ENCODE measurements at places on chromosomes 16 and 17. TPM values are rescaled to one million over a fixed set of nuclear protein-coding genes. Genes with fewer than 3 reads are reported as not detected.

Gene KCNJ18
- total RNA-seq, result not detected

Gene E4F1
- total RNA-seq, result 18.6 TPM

Gene ICAM2
- 34.3 TPM for total RNA-seq

Gene RSKR
- 7.4 TPM for total RNA-seq

Gene TBC1D10B
- 16.9 TPM for total RNA-seq

DNA sequence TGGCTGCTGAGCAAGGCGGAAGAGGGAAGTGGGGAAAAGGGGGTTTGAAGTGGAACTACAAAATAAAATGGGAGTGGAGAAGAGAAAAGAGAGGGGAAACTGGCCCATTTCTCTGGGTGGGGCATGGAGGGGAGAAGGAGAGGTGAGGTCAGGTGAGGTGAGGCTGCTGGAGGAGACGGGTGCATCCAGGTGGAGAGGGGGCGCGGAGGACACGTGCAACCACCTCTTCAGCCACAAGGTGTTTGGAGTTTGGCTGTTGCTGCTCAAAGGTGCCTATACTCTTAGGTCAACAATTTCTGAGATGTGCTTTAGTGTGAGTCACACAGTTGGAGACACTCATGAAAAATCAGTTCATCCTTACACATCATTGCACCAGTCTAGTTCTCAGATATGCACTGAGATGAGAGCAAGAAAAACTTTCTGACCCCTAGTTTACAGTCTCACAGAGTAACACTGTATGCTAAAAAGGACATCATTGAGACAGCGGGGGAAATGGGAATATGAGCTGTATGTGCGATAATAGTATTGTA, 4.8 kb downstream of the SLC6A4 start:
- no peak for DNase-seq

DNA sequence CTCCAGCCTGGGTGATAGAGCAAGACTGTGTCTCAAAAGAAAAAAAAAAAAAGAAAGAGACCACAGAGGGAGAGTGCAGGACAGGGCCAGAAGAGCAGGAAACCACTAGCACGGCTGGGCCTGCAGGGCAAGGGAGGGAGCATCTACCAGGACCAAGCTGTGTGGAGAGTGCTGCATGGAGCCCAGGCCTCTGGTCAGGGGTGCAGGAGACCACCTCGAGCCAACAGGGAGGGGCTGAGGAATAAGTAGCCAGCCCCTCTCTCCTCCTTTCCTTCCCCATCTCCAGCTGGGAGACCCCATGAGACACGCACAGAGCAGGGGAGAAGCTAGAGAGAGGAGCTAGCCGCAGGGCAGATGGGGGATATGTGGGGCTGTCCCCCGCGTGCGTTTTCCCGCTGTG, 67.0 kb upstream of the DNAH17 start:
- DNase-seq, result no peak
